Stimulated activated CD4-positive, alpha-beta T cell treated with anti-CD3 and anti-CD28 coated beads, Interleukin-2, amount 100 ng/mL, for 4 hours (primary cell): ENCODE measurements at places on chromosomes 7 and 10.

GRCh38 chr7:112510001-112510742 lies 29.4 kb downstream of the LSMEM1 start:
- no peak for DNase-seq

- DNase-seq, result no peak
These were observed 23.6 kb upstream of the SRI start for GRCh38 chr7:88243345-88243909.

DNA sequence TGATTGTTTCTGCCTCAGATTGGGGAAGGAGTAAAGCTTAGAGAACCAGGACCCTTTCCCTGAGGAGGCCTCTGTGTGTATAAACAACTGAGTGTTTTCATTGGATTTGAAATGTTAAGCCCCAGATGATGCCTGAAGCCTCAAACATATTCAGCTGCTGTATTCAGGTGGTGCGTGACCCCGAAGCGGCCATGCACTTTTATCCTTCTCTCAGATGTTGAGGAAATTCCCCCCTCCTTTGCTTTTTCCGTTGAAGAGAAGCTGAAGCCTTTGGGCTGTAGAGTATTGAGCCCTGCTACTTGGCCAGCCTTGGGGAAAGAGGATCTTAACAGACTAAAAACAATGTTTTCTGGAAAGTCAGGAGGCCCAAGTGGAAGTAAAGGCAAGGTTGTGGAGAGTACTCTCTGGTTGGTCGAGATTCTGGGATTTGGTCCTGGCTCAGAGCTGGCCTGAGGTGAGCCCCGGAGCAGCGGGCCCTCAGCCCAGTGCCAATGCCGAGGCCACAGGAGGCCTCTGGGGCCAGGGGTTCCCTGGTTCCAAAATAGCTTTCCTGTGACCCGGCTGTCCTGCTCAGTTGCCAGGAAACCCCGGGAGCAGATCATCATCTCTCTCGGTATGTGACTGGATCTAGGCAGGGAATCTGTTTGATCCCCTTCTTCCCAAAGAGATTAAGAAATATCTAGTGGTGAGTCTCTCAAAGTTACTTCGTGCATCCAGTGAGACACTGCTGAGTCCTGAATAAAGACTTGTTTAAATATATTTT lies 22.5 kb downstream of the FKBP6 start:
- no peak for DNase-seq

GRCh38 chr7:121002757-121003200 lies 14.3 kb downstream of the CPED1 start:
- no peak for DNase-seq

DNA sequence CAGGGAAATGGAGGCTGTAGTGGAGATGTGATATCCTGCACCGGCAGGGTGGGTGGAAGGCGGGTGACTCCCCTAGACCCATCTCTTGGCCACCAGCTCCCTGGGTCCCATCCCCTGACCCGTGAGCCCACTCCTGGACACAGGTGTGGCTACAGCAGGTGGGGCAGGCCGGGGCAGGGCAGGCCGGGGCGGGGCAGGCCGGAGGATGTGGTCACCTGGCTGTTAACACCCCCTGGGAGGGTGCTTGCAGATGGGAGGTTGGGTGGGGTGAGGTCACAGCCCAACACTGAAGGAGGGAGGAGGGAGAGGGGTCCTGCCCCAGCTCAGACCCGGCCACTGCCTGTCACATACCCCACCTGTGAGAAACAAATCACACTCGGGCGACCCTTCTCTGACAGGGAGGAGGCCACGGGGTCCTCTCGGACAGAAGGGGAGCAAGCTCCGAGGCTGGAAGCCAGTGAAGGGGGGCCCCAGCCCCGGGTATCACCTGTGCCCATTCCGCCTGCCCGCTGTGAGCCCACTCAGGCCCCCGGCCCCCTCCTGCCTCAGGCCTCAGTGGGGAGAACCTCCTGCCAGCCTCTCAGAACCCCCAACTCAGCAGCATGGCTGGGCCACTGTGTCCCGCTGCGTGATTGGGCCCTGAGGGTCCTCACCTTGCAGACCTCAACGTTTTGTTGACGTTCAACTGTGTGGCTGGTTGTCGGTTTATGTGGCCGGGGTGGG lies 74.0 kb downstream of the MICALL2 start:
- no peak for DNase-seq

- DNase-seq, result no peak
These were observed 27.2 kb upstream of the PFKFB3 start for GRCh38 chr10:6175329-6176055.

- no peak for DNase-seq
These were observed 8.1 kb downstream of the SEMA4G start for GRCh38 chr10:100977436-100977835.
